Activated CD4-positive, alpha-beta T cell treated with anti-CD3 and anti-CD28 coated beads, Interleukin-2, amount 50 U/mL, for 24 hours (primary cell): ENCODE measurements at places on chromosomes 2 and 18.

- no peak for DNase-seq
Observed at GRCh38 chr18:939958-940357, 35.3 kb downstream of the ADCYAP1 start.

DNA sequence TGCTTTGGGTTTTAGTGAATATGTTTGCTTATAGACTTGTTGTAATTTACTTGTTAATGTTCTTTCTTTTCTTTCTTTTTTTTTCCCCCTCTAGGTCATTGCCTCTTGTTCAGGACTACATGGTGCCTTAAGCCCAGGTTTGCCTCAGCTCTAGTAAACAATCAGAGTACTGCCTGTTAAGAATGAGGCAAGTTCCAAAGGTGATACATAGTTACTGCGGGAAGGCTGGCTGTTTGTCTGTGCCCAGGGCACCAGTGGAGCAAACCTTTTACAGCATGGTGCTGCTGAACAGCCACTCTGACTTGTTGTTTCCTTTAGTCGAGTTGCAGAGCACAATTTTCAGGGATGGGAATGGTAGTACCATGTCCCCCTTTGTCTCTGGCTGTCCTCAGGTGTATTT is 517.2 kb downstream of the NYAP2 start:
- DNase-seq: no peak

- no peak for DNase-seq
Observed at GRCh38 chr2:84879584-84880394, 1.1 kb downstream of the TRABD2A start.

GRCh38 chr2:17813010-17813741 is 3.1 kb upstream of the MSGN1 start:
- no peak for DNase-seq

- no peak for DNase-seq
Observed at GRCh38 chr2:233692648-233693047, at the start of gene UGT1A6. Gene UGT1A6, plus strand, starts transcription at chr2:233692890. Its CDS starts 115 bp downstream, at chr2:233693005.
